Suprapubic skin (tissue), 4 donors: ENCODE measurements at places on chromosomes 7 and 10.

- no peak for DNase-seq
These were observed 2.0 kb downstream of the PPP1R17 start for GRCh38 chr7:31688996-31689395.

DNA sequence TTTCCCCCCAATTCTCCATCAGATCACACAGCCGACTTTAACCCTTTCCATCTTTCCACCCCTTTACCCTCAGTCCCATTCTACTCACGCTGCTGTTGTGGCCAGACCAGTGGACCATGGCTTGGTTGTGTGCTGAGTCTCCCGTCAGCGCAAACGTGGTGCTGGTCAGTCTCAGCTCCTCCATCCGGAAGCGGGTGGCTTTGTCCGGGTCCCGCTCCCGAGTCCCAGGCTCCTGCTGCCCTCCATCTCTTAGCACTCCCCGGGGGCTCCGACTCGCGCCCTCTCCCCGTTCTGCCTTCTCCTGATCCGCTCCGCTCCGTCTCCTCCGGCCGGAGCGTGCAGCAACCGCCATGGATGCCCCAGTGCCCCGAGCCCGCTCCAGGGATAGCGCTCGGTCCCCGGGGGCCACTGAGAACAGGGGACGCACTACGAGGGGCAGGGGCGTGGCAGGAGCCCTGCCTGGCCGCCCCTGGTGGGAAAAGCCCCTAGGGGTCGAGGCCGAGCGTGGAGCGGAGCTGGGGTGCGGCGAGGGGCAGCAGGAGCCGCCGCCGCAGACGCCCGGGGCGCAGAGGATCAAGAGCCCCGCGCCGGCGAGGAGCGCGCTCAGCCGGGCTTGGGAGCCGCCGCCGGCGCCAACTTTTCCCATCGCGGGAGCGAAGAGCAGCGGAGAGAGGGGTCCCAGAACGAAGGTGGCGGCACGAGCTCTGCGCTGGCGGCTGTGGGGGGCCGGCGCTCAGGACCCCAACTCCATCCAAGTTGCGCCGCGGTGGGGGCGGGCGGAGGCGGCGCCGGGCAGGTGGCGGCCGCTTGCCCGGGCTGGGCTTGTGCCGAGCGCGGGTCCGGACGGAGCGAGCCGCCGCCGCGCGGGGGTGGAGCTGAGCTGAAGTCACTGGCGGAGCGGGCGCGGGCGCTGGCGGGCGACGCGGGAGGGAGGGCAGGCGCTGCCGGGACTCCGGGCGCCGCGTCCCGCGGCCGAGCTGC is at the start of gene SORCS1:
TSS of gene SORCS1 (minus strand) at position 826 of the 981 bp plus-strand sequence.
- DNase-seq, result no peak

- no peak for DNase-seq
These were observed 225.5 kb upstream of the GNAI1 start for GRCh38 chr7:79909176-79909575.

DNA sequence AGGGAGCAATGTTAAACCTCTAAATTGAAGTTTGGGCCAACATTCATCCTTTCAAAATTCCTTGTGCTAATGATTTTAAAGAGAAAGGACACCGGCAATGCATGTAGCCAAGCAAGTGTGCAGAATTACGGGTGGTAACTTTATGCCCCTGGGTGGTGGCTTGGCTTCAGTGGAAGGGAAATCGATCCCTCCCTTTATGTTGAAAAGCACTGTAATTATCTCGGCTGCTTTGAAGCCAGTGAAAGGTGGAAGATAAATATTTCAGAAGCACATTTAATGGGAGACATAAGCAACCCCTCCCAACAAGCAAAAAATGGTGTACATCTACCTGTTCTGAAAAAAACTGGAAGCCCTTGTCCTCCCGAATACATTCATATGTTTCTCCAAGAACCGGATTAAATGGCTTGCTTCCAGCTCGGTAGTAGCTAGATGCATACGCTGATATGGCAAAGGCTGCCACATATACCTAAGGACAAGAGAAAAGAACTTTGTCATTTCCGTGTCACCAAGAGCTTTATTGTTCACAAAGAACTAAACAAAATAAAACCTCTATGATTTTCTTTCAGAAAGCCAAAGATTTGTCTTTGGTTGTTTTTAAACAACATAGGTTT is 73.3 kb upstream of the GSDME start:
- DNase-seq, result no peak

- no peak for DNase-seq
These were observed 86.7 kb downstream of the MAD1L1 start for GRCh38 chr7:2145835-2146580.

DNA sequence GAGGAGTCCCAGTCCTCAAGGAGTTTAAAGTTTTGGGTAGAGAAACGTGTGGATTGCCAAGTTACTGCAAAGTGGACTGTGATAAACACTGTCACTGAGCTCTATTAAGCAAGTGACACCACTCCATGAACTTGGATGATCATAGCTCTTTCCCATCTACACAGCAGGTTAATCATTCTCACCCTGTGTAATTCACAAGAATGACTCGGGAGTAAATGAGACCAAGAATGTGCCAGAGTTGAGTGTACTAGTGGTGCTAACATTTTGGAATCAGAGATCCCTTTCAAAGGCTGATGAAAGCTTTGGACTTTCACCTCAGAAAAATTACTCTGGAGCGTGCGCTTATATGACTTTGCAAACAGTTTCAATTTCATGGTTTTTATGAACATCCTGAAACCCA is 80.8 kb downstream of the RBM20 start:
- no peak for DNase-seq

DNA sequence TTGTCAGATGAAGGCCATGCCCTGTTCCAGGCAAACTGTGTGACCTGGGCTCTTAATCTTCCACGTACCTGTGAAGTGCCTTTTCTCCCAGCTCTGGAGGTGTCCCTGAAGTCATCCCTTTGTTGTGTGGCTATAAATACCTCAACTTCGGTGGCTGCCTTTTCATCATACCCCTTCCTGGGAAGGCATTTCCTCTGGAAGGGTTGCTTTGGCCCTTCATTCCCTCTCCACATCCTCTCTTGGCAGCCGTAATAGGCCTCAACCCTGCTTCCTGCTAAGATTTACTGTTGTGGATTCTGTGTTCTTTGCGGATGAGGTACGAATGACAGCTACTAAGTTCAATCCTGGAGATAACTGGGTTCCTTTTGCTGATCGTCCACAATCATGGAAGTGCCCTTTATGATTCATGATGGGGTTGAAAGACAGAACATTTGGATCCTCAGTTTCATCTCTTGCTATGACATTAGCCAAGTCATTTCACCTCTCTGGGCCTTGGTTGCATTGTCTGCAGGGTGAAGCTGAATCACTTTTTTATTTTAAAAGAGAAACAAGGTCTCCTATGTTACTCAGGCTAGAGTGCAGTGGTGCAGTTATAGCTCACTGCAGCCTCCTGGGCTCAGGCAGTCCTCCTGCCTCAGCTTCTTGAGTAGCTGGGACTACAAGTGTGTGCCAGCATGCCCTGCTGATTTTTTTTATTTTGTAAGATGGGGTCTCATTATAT is 23.6 kb downstream of the FKBP6 start:
- DNase-seq, result no peak

DNA sequence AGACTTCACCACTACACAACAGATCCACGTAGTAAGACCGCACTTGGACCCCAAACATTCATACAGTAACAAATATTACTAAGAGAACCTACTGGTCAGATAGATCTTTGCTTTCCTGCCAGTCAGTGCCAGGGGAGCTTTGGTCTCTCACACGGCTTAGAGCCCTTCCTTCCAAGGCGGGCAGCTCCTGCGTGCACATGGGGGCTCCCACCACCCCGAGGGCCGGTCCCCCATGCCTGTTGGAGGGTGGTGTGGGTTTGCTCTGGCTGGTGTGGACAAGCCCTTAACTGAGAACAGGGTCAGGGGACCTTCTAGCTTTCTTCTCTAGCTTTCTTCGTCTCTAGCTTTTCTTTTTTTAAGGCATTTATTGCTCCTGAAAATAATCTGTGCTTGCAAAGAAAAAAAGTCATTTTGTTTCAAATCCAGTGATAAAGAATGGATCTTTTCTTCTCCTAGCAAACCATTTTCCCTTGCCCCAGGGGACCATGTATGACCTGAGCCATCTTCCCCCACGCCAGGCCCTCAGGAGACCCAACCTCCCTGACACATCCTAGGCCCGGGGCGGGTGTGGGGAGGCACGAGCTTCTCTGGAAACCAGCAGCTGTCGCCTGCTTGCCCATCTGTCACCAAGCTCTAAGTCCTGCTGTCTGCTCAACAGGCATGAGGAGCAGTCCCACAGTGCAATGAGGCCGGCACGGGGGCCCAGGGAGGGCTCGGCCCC is 591.1 kb downstream of the PTPRN2 start:
- no peak for DNase-seq

GRCh38 chr10:114026189-114027040 is 17.3 kb upstream of the ADRB1 start:
- no peak for DNase-seq

DNA sequence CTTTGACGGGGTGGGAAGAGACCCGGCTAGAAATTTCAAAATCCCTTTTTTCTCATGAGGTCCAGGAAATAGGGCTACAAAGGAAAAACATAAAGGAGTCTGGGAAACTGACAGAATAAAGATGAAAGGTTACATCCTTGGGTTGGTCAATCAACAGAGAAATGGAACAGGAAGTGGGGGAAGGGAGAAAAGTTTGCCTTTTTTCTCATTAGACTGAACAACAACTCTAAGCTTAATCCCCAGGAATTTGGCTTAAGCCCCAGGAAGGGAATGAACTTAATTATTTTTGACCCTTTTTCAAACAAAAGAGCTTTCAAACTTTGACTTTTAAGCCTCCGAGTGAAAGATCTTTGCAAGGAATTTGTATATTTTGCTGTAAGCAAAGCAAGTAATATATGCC is 32.7 kb downstream of the LGI1 start:
- DNase-seq, result no peak

DNA sequence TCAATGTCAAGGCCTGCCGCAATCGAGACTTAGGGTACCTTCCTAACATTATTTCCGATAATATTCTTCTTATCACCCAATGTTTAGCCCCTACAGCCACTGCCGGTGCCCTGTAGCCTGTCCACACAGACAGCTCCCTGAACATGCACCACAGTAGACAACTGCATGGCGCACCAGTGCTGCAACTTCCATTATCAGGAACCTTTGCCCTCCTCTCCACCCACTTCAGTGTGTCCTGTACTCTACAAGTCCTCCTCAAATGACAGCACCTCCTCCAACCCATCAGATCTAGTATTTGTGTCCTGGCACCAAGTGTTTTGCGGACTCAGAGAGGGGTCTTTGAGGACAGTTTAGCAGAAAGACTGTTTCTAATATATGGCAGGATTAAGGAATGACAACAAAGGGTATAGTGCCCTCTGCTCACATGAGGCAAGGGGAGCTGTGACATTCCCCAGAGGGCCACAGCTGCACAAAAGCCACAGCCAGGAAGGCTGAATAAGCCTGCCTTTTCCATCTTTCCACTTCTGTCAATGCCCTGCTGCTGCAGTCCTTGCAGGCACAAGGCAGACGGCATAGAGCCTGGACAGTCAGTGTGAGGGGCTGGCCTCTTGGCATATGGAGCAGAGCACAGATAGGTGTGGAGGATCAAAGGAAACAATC is 335.4 kb downstream of the PARD3 start:
- DNase-seq, result no peak

GRCh38 chr10:84012831-84013458 is 126.4 kb upstream of the GHITM start:
- no peak for DNase-seq

GRCh38 chr10:60185421-60185820 is 204.3 kb downstream of the ANK3 start:
- no peak for DNase-seq

DNA sequence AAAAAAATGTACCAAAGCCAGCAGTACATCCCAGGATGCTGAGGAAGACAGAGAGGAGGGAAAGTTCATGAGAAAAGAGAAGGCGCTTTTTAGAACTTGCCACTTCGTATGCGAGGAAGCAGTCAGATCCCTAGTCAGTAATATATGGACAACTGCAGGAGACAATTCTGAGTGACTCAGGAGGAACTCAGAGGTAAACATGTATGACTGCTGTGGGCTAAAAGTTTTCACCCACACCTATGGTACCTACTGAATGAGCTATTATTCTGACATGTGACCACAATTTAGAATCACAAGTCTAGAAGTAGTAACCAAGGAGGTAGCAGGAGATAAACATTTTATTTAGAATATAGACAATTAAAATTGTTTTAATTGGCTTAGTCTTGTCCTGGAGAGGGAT is 126.5 kb downstream of the ICA1 start:
- no peak for DNase-seq

GRCh38 chr7:43201912-43202311 is 89.5 kb downstream of the HECW1 start:
- DNase-seq, result no peak

- no peak for DNase-seq
These were observed 37.3 kb downstream of the KIF20B start for GRCh38 chr10:89738551-89739209.

- no peak for DNase-seq
These were observed 85.0 kb upstream of the NAMPT start for GRCh38 chr7:106369816-106370215.

DNA sequence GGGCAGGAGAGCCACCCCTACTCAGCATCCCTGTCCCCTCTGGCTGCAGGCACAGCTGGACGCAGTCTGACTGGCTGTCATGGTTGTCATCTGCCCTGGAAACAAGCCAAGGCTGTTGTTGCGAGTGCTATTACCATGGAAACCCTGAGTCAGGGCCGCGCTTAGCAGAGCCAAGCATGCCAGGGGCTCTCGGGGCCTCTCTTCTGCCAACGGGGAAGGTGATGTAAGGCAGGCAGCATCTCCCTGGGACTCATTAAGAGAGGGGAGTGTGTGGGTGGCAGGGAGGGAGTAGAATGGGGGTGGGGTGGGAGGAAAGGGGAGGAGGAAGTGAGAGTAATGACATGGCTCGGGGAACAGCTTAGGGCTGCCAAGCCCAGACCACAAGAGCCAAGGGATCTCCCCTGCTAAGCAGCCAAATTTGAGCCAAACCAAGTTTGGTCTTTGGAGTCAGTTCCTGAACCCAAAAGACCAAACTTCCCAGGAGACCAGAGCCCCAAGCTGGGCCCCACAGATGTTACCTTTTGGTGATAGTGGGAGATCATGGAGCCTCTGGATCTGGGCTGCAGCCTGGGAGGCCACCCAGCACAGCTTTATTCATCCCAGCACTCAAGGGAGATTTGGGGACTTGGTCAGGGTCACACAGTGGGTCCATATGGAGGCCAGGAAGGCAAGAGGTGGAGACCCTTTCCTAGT is 67.6 kb downstream of the TMEM130 start:
- no peak for DNase-seq

- no peak for DNase-seq
These were observed 99.6 kb upstream of the ANLN start for GRCh38 chr7:36289833-36290661.

GRCh38 chr10:3236644-3237404 is 64.2 kb upstream of the PITRM1 start:
- no peak for DNase-seq

GRCh38 chr10:132574783-132575319 is 37.3 kb downstream of the INPP5A start:
- DNase-seq, result no peak

DNA sequence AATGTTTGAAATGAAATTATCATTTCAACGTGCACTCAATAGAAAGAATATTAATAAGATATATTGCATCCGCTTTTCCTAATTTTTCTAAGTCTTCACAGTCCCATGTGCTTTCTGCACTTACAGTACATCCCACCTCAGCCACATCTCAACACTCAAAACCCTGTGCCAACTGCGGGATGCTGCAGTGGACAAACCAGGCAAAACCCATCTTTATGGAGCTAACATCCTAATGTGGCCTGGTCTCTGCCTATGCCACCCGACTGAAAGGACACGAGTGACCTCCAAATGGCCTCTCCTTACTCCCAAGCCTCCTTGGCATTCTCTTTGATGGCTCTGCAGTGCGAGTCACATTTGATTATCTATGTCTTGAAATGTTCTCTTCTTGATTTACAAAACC is 57.4 kb upstream of the ADRB1 start:
- DNase-seq, result no peak
